Smooth muscle cell of the umbilical artery (primary cell): ENCODE measurements at places on chromosomes 16 and 17. TPM values are rescaled to one million over a fixed set of nuclear protein-coding genes. Genes with fewer than 3 reads are reported as not detected.

Gene MYH3
- total RNA-seq = 1.2 and 1.5 TPM in 2 replicates

Gene NDUFB10
- 91.1 and 110 TPM in 2 replicates for total RNA-seq

Gene TPPP3
- 0.46 and 0.59 TPM in 2 replicates for total RNA-seq

Gene SEZ6L2
- 18.4 and 37.0 TPM in 2 replicates for total RNA-seq

Gene TGFB1I1
- 47.8 and 74.7 TPM in 2 replicates for total RNA-seq

Gene MSL1
- 35.6 and 41.2 TPM in 2 replicates for total RNA-seq

Gene ZNF423
- total RNA-seq = under 0.01 and 0.09 TPM in 2 replicates

Gene KARS1
- 127 and 164 TPM in 2 replicates for total RNA-seq

Gene SRL
- total RNA-seq = not detected in 2 replicates

Gene NPIPA3
- total RNA-seq = 0.37 and 0.59 TPM in 2 replicates

Gene CEP112
- total RNA-seq = 9.2 and 9.7 TPM in 2 replicates

Gene TOP2A
- 6.5 and 59.3 TPM in 2 replicates for total RNA-seq

Gene ATP2C2
- not detected in 2 replicates for total RNA-seq

Gene ENO3
- 4.9 and 5.0 TPM in 2 replicates for total RNA-seq

Gene COL1A1
- 2,683 and 6,310 TPM in 2 replicates for total RNA-seq

Gene DPEP3
- not detected in 2 replicates for total RNA-seq

Gene ADGRG1
- 0.89 and 2.3 TPM in 2 replicates for total RNA-seq

Gene MT3
- not detected in 2 replicates for total RNA-seq

Gene MARCHF10
- not detected in 2 replicates for total RNA-seq

Gene CNTNAP4
- total RNA-seq = not detected in 2 replicates

Gene HEXIM1
- total RNA-seq = 9.8 and 10.5 TPM in 2 replicates

Gene TBC1D3K
- not detected in 2 replicates for total RNA-seq

Gene TCAP
- total RNA-seq = 0.30 and 0.60 TPM in 2 replicates

Gene NKD1
- total RNA-seq = under 0.01 TPM in 2 replicates

Gene CYLD
- 46.0 and 66.2 TPM in 2 replicates for total RNA-seq

Gene FNDC8
- not detected in 2 replicates for total RNA-seq

Gene MFAP4
- 4.6 and 41.3 TPM in 2 replicates for total RNA-seq

Gene DDX28
- total RNA-seq = 7.3 and 8.3 TPM in 2 replicates

Gene AGRP
- total RNA-seq = not detected in 2 replicates

Gene ANKRD13B
- total RNA-seq = 6.5 and 13.7 TPM in 2 replicates

Gene CDRT15
- total RNA-seq = not detected in 2 replicates

Gene ZPBP2
- total RNA-seq = not detected in 2 replicates

Gene CHTF8
- total RNA-seq = 36.8 and 67.8 TPM in 2 replicates

Gene IKZF3
- total RNA-seq = not detected in 2 replicates

Gene TP53TG3C
- total RNA-seq = not detected in 2 replicates
